ENCODE measurements at places on chromosomes 2 and 18.

DNA sequence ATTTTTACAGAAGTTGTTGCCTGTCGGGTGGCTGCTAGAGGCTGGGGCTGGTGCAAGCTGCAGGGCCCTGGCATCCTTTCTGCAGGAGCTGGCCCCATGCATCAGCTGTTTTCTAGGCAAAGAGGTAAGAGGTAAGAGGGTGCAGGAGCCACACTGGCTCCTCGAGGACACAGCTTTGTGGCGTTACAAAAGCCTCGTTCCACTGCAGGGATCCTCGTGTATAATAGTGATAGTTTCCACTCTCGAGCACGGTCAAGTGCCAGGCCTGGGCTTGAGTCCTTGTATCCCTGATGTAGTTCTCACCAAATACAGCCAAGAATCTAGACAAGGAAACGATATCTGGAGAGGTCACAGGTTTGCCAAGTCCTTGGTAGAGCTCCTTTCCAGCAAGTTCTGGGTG lies 33.2 kb upstream of the FHOD3 start:
- no peak for DNase-seq

- no peak for DNase-seq
Observed at GRCh38 chr2:170830166-170830565, 13.5 kb downstream of the GAD1 start.

- no peak for DNase-seq
Observed at GRCh38 chr18:45719106-45719505, 4.9 kb upstream of the SLC14A1 start.

GRCh38 chr18:69872661-69873060 lies 75.0 kb downstream of the CD226 start:
- DNase-seq = no peak

- no peak for DNase-seq
Observed at GRCh38 chr18:63971320-63972001, 1.6 kb downstream of the SERPINB8 start.

GRCh38 chr2:236934656-236935055 lies 151.0 kb upstream of the COPS8 start:
- DNase-seq = no peak

DNA sequence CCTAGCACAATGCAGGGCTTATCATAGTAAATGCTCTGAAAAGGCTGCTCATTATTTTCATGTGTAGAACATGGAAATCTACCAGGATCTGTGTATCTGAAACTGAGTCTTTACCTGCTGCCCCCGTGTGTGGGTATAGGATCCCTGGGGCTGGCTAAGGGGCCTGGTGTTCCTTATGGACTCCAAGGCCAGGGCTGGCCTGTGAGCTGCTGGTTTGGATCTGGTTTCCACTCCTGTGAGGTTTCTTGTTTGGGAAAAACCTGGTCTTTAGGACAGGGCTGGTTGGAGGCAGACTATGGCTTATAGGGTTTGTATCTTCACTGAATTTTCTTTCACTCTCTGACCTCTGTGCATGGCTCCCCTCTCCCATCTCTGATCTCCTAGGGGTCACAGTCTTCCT lies 80.8 kb downstream of the DYSF start:
- no peak for DNase-seq

GRCh38 chr2:121272596-121272995 lies 12.4 kb downstream of the TFCP2L1 start:
- no peak for DNase-seq

DNA sequence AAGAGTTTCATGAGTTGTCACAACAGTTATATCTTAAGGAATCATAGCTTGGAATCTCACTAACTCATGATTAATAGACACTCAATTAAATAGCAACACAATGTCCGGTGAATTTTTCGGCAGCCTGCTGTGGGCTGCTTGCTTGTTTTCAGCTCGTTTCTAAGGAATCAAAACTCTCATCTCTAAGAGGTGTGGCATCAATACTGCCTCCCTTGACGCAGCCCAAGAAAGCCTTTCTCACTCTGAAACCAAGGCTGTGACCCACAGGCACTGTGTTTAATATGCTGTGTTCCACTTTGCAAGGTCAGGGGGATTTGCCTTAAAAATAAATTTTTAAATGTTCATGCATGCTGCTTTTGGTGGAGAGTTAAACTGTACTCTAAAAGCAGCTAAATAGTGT lies 5.4 kb downstream of the DCC start:
- no peak for DNase-seq

DNA sequence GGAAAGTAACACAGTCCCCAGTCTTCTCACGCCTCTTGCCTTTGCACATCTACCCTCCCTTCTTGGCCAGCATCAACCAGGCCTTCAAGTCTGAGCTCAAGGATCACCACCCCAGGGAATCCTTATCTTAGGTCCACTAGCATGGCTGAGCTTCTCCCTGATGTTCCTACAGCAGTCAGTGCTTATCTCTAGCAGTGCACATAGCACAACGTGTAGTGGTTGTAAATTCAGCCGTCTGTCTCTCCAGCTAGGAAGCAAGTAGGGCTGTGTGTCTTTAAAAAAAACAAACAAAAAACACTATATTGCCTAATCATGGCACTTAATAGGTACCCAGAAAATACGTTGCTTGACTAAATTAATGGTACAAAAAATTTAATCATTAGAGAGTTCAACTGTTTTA lies 29.2 kb downstream of the KCNG3 start:
- no peak for DNase-seq

GRCh38 chr18:51751901-51752300 lies 554.4 kb upstream of the MEX3C start:
- DNase-seq = no peak

GRCh38 chr18:10508591-10508990 lies 17.2 kb upstream of the NAPG start:
- no peak for DNase-seq

DNA sequence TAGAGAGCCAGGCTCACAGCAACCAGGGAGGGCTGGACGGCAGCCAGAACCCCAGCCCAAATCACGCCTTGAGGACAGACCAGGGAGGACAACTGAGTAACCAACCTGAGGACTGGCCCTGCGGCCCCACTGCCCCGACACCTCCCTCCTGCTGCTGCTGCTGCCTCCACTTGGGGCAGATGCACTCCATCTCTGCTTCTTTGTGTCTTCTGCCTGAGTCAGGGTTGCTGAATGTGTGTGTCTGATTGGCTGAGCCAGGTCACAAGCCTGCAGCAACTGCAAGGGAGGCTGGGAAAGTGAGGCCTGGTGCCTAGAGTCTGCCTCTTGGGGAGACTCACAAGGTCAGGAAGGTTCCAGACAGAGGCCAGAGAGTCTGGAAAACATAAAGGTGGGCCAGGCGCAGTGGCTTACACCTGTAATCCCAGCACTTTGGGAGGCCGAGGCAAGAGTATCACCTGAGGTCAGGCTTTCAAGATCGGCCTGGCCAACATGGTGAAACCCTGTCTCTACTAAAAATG lies 83.4 kb downstream of the ZFP36L2 start:
- DNase-seq = no peak

- DNase-seq = no peak
Observed at GRCh38 chr18:59149007-59149406, 9.3 kb downstream of the SEC11C start.

Measured in GM04503 (cell line).